ENCODE measurements at places on chromosomes 1 and 21.

DNA sequence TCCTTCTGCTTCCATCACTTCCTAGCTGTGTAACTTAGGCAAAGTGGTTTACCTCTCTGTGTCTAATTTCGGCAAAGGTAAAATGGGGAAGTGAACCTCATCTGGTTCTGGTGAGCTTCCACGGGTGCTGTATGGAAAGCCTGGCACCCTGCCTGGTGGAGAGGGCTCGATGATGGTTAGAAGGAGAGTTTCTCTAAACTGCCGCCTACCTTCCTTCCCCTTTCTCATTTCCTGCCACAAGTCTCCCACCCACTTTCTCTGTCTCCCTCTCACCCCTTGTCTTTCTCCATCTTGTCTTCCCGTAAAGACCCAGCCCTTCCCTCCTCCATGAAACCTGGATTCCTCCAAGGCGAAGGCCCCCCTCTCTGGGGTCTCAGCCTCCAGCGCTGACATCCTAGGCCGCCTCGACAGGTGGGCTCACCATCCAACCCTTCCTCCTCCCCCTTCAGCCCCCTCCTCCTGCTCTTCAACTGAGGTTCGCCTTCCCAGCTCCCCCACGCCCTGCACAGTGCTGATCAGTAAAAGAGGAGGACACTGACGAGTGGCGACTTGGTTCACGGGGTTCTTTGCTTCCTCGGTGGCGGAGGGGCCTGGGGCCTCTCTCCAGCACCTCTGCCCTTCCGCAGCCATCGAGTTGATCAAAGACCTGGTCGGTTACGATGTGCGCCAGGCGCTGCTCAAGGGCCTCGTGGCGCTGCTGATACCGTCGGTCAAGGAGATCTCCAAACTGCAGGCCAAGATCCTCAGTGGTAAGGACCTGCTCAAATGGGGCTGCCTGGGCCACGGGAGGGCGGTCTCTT is 7.3 kb downstream of the RNU5D-1 start:
- no peak for DNase-seq

DNA sequence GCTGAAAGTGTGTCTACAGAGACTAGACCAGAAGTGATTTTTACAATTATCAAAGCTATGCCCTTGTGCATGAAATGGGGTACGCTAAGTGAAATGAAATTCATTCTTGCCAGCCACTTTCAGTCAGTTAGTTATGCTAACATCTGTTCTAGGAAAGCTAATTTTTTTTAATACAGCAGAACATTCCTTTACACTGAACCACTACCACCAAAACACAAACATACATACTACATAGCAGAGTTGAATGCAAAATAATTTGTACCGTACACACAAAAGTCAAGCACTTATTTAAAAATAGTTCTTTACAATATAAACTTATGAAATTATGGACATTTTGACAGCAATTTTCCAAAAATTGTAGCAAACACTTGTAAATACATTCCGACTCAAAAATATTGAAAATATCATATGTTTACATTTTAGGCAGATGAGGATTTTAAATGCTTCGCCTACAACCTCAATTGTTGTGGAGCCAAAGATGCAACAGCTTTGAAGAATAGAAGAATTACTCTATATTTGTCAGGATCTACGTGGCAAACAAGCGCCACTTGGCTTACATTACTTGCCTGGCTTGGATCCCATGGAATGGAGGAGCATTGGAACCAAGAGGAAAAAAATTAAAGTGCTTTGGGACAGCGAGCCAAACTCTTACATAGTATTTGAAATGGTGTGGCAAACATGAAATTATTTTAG is 30.6 kb downstream of the WLS start:
- DNase-seq, result no peak

DNA sequence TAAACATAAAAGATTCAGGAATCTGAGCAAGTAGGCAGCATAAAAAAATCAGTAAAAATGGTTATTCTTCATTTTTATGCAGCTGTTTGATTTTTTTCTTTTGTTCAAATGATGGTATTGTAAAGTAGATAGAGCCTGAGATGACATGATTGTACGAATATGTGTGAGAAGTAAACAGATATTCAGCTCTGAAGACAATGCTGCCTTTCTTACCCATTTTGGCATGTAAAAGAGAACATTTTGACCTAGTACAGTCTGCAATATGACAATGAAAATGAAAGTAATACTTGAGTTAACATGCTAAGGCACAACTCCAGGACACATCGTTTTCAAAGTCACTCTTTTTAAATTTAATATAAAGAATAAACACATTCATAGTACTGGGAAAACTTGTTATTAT is 95.7 kb upstream of the NCAM2 start:
- DNase-seq, result no peak

- DNase-seq, result no peak
These were observed 7.9 kb upstream of the UMODL1 start for GRCh38 chr21:42063191-42063570.

GRCh38 chr1:109546311-109547109 is 1.9 kb upstream of the GNAI3 start:
- DNase-seq, result peak; percentile 75

DNA sequence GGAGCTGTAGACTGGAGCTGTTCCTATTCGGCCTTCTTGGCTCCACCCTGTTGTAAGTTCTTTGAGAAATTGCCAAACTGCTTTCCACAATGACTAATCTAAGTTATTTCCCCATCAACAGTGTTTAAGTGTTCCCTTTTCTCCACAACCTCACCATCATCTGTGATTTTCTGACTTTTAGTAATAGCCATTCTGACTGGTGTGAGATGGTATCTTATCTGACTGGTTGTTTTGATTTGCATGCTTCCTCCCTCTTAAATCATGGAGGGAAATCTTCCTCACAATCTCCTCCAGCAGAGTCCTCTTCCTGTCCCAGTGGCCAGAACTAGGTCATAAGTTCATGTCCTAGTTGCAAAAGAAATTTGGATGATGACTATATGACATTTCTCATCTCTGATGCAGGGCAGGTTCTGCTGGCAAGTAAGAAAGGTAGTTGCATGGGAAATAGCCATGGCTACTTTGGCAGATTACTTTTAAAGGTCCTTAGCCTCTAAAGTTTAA is 294.0 kb downstream of the LRRC40 start:
- DNase-seq, result no peak

GRCh38 chr1:201528631-201529252 is 10.2 kb upstream of the NAV1 start:
- DNase-seq, result no peak

GRCh38 chr1:235947989-235948388 is 81.3 kb upstream of the LYST start:
- no peak for DNase-seq

- no peak for DNase-seq
These were observed 1.0 kb downstream of the DNAJB4 start for GRCh38 chr1:78005755-78006154.

DNA sequence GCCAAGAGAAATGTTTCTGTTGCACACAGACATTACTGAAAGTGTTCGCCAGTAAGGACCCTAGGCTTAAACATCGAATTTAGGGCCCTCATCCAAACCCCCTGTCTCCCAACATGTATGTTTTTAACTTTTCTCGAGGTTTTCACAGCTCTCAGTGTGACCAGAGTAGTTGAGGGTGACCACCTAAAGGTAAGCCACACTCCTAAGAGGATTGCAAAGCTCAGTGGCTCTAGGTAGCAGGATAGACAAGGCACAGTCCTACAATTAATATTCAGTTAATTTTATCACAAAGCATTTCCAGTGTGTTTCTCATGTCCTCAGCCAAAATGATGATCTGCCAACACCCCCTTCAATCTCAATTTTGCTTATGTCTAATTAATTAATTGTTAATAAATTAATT is 695 bp upstream of the ALG14 start:
- DNase-seq, result no peak

DNA sequence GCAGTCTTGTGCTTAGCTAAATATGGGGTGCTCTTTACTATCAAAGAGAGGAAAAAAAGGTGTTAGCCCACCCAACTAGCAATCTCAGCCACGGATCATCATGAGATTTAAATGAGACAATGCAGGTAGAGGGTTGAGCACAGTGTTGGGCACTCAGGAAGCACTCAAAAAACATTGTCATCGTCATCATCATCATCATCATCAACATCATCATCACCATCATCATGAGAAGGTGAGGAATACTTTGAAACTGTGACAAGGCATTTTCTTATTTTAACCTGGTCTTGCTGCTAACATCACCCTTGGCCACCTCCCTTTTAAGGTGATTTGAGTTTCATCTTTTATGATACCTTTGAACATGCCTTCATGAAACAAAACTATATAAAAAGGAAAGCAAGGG is 3.3 kb upstream of the MAPKAPK2 start:
- DNase-seq, result no peak

DNA sequence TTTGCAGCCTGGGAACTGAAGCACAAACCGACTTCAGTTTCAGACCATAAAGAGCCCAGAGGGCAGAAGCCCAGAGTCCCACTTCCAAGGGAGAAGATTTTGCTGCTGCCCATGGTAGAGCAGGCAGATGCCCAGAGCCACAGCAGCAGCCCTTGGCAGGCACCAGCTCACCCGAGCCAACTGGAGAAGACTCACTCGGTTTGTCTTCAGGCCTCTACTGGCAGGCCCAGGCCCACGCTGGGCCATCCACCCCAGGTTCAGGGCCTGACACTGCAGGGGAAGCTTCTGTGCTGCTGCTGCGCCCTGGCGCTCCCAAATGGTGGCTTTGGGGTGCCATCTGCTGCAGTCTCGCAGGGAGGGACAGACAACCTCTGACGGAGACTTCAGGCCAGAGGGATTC is 33.3 kb downstream of the SLC66A1 start:
- DNase-seq, result no peak

GRCh38 chr1:167059045-167059808 is 30.9 kb downstream of the GPA33 start:
- DNase-seq, result peak; percentile 55

DNA sequence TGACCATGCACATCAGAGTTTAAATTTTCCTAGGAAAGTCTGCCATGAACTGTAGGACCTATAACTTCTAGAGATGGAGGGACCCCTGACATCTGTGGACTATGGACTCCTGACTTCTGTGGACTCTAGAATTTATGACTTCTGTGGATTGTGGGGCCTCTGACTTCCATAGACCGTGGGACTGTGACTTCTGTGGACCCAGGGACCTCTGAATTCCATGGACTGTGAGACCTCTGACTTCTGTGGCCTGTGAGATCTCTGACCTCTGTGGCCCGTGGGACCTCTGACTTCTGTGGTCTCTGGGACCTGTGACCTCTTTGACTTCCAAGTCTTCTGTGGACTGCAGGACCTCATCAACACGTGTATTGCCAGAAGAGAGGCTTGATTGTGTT is 36.7 kb downstream of the PEX14 start:
- no peak for DNase-seq

DNA sequence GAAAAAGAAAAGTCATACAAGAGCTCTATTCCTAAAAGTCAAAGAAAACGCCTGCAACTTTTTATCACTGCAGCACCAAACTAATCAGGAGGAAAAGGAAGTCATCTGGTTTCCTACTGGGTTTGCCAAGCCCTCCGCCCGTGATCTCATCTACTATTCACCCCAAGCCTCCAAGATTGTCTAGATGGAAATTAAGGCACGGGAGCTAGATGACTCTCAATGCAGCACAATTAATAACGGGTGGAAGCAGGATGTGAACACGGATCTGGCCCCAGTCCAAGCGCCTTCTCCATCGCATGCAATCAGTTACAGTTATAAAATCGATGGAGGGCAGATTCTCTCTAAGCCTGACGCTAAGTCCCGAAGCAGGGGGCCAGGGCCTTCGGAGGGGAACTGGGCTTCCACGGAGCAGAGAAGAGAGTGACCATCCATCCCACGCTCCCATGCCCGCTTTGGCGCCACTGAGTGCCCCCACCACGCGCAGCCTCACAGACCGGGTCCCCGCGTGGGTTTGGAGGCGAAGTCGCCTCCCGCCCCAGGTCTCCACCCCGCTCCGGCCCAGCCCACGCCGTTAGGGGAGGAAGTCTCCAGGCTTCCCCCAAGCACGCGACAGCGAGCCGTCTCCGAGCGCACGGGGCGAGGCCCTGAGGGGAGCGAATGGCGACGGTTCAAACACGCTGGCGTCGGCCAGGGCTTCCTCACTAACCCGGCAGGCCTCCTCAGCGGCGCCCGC is 1.8 kb downstream of the HSF2BP start:
- no peak for DNase-seq

GRCh38 chr1:25885602-25886001 is 10.1 kb upstream of the PAQR7 start:
- DNase-seq, result no peak

- no peak for DNase-seq
These were observed 96.3 kb upstream of the GALNT2 start for GRCh38 chr1:229970714-229971113.

DNA sequence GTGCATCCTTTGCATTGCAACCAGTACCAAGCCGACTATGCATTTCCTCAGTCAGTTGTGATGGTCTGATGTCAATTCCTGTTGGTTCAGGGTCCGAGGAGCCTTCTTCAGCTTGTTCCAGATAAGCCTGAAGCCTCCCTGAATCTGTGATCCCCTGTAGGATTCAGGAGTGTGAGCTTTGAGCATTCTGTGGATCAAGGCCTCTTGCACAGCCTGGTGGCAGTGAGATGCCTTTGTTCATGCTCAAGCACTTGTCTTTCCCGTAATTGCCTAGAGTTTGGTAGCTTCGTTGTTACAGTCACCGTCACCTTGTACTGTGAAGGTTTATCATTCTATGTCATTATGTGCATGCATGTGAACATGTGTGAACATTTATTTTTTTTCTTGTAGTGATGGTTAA is 103.5 kb downstream of the PBX1 start:
- no peak for DNase-seq

GRCh38 chr1:152109998-152110294 is 5.3 kb downstream of the TCHH start:
- DNase-seq, result no peak

DNA sequence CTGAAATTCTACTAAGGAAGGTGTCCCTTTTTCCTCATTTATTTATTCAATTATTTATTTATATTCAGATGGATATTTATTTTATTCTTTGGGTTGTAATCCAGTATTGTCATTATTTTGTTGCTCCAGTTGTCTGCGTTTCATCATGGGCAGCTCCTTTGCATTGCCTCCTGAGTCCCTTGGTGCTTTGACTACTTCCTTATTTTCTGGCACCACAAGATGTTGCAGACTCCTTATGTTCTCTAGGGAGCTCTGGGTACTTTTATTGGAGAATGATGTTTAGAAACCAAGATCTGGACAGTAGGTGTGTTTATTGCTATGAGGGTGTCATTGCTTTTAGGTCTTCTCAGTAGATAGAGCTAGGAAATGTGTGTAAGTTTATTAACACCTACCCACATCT is 59.9 kb upstream of the ERRFI1 start:
- DNase-seq, result no peak

GRCh38 chr21:31218830-31219608 is 125.0 kb downstream of the TIAM1 start:
- DNase-seq, result no peak

DNA sequence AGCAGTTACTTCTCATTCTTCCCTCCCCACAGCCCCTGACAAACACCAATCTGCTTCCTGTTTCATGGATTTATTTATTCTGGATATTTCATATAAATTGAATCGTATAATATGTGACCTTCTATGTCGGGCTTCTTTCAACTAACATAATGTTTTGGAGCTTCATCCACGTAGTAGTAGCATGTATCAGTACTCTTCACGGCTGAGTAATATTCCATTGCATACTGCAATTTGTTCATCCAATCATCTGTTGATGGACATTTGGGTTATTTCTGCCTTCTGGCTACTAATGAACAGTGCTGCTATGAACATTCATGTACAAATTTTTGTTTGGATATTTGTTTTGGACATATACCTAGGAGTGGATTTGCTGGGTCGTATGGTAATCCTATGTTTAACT is 1.9 kb upstream of the KAZN start:
- no peak for DNase-seq

- DNase-seq, result no peak
These were observed 9.4 kb downstream of the OVAAL start for GRCh38 chr1:180568184-180568583.

GRCh38 chr1:155134880-155135414 is 705 bp upstream of the SLC50A1 start:
- DNase-seq, result peak; percentile 10

- no peak for DNase-seq
These were observed 356.6 kb upstream of the LYPLAL1 start for GRCh38 chr1:218817071-218817470.
